ENCODE measurements at places on chromosomes 1 and 21.
A peak's percentile ranks its signal among the peaks of the same experiment; 100 is the strongest.

DNA sequence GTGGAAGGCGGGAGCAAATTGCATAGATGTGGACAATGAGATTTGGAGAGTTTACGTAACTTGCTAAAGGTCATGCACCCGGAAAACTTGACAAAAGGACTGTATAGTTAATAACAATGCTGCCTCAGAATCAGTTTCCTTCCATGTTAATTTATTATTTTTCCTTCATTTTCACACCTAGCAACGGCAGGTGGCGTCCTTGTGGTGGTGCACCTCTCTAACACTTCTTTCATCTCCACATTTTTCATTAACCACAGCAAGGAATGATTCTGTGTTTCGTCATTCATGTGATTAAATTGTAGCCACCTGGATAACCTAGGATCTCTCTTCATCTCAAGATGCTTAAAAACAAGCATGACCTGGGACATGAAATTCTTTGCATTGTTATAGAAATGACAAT, 2133.0 kb downstream of the NCAM2 start:
- no peak overlapping the region for H3K27ac ChIP-seq
- H3K4me3 ChIP-seq = no peak overlapping the region
- H3K4me1 ChIP-seq = no peaks in the 10 kb centered on the region
- H3K27me3 ChIP-seq = no peaks in the 10 kb centered on the region
- no peak for DNase-seq
- no peaks in the 10 kb centered on the region for H3K36me3 ChIP-seq

DNA sequence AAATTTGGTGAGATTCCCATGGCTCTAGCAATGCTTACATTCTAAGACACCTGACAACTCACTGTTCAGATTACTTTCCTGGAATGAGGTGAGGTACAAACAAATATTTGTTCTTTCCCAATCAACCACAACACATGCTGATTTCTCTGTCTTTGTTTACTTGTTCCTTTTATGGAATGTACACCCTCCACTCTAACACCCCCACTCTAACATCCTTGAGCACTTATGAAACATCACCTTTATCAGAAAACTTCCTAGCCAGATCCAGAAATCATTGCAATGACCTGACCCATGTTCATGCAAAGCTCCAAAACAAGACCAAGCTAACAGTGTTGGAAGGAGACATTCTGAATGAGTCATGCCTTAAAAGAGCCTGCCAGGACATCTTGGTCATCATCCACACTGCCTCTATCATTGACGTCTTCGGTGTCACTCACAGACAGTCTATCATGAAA, 35.5 kb downstream of the HSD3B1 start:
- H3K36me3 ChIP-seq = no peaks in the 10 kb centered on the region
- no peak overlapping the region for H3K27ac ChIP-seq
- H3K4me1 ChIP-seq = no peaks in the 10 kb centered on the region
- no peak for DNase-seq
- peaks cover 14% of the 10 kb centered on the region for H3K27me3 ChIP-seq
- H3K4me3 ChIP-seq = no peak overlapping the region

DNA sequence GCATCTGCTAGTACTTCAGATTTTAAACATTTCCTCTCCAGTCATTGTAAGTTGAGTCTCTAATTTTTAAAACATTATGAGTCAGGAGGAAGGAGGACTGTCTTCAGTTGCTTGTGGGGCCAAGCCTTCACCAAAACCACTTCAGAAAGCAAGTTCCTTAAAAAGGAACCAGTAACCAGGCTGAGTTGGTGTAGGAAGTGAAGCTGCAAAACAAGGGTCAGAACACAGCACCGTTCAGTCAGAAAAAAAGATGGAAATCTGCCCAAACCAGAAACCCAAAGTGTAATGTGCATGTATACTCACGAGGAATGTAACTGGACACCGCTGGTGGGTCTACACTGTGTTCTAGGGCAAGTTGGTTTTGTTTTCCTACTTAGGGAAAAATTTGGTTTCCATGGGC, 402.1 kb downstream of the SETD4 start:
- H3K36me3 ChIP-seq = peaks cover 8% of the 10 kb centered on the region
- DNase-seq = no peak
- no peaks in the 10 kb centered on the region for H3K4me1 ChIP-seq
- no peak overlapping the region for H3K27ac ChIP-seq

DNA sequence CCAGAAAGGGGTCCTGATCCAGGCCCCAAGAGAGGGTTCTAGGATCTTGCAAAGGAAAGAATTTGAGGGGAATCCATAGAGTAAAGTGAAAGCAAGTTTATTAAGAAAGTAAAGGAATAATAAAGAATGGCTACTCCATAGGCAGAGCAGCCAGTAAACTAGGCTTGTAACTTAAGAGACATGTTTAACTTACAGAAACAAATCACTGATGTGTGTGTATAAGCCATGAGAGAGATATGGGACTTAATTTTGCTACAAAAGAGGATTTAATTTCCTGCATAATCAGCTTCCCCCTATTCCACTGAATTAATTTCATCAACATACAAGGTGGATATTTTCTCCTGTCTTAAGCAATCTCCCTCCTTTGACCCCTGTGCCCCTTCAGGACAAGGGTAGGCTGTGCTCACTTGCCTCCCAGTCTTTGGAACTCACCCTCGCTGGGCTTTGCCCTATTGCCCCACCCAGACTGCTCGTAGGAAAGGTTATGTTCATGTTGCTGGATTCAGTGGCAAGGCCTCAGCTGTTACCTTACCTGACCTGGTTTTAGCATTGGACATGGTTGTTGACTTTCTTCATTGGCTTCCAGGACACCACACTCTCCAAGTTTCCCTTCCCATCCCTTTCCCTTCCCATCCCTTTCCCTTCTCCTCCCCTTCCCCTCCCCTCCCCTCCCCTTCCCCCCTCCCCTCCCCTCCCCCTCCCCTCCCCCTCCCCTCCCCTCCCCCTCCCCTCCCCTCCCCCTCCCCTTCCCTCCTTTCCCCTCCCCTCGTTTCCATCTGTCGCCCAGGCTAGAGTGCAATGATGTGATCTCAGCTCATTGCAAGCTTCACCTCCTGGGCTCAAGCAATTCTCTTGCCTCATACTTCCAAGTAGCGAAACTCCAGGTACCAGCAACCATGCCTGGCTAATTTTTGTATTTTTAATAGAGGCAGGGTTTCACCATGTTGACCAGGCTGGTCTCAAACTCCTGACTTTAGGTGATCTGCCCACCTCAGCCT, 44.6 kb downstream of the TBCE start:
- peaks cover 18% of the 10 kb centered on the region for H3K36me3 ChIP-seq
- H3K4me1 ChIP-seq = peaks cover 31% of the 10 kb centered on the region
- no peak overlapping the region for H3K4me3 ChIP-seq
- peak overlapping the region; percentile 80 for H3K27ac ChIP-seq

- H3K36me3 ChIP-seq = peaks cover 28% of the 10 kb centered on the region
- DNase-seq = no peak
- H3K27me3 ChIP-seq = peaks cover 7% of the 10 kb centered on the region
- H3K4me1 ChIP-seq = peaks cover 6% of the 10 kb centered on the region
- no peak overlapping the region for H3K27ac ChIP-seq
- H3K4me3 ChIP-seq = no peak overlapping the region
Measured at GRCh38 chr1:115065021-115065420, 24.3 kb downstream of the TSPAN2 start.

- H3K36me3 ChIP-seq = no peaks in the 10 kb centered on the region
- H3K27ac ChIP-seq = no peak overlapping the region
- peaks cover 19% of the 10 kb centered on the region for H3K4me1 ChIP-seq
- DNase-seq = no peak
- H3K27me3 ChIP-seq = peaks cover 6% of the 10 kb centered on the region
Measured at GRCh38 chr21:26282058-26282457, 111.5 kb upstream of the APP start.

- H3K27me3 ChIP-seq = peaks cover 2% of the 10 kb centered on the region
- DNase-seq = no peak
- H3K27ac ChIP-seq = peak overlapping the region; percentile 60
- peaks cover 17% of the 10 kb centered on the region for H3K36me3 ChIP-seq
- no peak overlapping the region for H3K4me3 ChIP-seq
- peaks cover 71% of the 10 kb centered on the region for H3K4me1 ChIP-seq
Measured at GRCh38 chr1:230076121-230076520, 9.1 kb downstream of the GALNT2 start.

DNA sequence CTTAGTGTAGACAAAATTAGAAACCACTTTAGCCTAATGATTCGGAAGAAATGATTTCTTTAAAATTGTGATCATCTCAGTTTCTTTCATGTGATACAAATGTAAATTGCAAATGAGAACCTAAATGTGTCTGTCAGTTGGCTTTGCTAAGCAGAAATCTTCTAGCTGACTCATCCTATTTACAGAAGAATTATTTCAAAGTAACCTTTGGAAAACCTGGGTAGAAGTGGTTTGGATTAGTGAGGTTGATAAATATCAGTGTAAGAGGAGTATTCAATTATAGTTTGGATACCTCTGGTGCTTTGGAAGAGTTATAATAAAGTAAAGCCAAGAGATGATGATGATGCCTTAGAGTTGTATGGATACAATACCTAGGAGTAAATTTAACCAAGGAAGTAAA, 37.4 kb downstream of the CC2D1B start:
- H3K36me3 ChIP-seq = peaks cover 31% of the 10 kb centered on the region
- no peak overlapping the region for H3K27ac ChIP-seq
- no peak for DNase-seq
- no peaks in the 10 kb centered on the region for H3K4me1 ChIP-seq
- no peaks in the 10 kb centered on the region for H3K27me3 ChIP-seq

- peaks cover 15% of the 10 kb centered on the region for H3K36me3 ChIP-seq
Measured at GRCh38 chr1:9086796-9087195, 17.4 kb upstream of the SLC2A5 start.

GRCh38 chr1:94325377-94326302, 88.3 kb upstream of the ARHGAP29 start:
- no peak overlapping the region for H3K27ac ChIP-seq
- H3K4me1 ChIP-seq = peaks cover 67% of the 10 kb centered on the region
- no peak for DNase-seq
- no peaks in the 10 kb centered on the region for H3K36me3 ChIP-seq

DNA sequence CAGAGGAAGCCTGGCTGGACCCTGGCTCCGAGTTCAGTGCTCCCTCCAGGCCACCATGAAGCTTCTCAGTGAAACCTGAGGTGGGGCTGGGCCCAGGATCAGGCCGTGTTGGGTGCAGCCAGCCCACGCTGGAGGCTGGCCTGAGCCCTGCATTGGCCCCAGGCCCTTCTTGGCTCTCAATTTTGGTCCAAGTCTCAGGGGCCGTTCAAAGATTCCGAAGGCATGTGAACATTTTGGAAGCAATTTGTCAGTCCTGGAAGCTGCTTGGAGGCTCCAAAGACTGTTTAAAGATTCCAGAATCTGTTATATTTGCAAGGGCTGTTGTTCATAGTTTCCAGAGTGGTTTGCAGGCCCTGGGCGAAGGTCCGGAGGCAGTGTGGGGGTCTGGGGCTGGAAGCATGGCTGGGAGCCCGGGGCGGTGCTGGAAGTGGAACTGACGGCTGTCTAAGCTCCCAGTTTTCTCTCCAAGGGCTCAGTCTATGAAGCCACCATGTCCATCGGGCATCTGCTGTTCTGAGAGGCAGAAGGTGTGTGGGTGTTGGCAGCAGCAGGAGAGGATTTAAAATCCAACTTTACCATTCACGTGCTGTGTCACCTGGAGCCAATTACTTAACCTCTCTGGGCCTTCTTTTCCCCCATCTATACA, 104.9 kb downstream of the EPHB2 start:
- no peak for DNase-seq
- peaks cover 12% of the 10 kb centered on the region for H3K27me3 ChIP-seq
- no peak overlapping the region for H3K27ac ChIP-seq
- H3K4me1 ChIP-seq = peaks cover 25% of the 10 kb centered on the region
- no peak overlapping the region for H3K4me3 ChIP-seq

- no peaks in the 10 kb centered on the region for H3K36me3 ChIP-seq
- H3K4me1 ChIP-seq = peaks cover 45% of the 10 kb centered on the region
- no peak overlapping the region for H3K4me3 ChIP-seq
- H3K27me3 ChIP-seq = peaks cover 5% of the 10 kb centered on the region
- DNase-seq = no peak
Measured at GRCh38 chr1:116708255-116708900, 40.8 kb upstream of the IGSF3 start.

DNA sequence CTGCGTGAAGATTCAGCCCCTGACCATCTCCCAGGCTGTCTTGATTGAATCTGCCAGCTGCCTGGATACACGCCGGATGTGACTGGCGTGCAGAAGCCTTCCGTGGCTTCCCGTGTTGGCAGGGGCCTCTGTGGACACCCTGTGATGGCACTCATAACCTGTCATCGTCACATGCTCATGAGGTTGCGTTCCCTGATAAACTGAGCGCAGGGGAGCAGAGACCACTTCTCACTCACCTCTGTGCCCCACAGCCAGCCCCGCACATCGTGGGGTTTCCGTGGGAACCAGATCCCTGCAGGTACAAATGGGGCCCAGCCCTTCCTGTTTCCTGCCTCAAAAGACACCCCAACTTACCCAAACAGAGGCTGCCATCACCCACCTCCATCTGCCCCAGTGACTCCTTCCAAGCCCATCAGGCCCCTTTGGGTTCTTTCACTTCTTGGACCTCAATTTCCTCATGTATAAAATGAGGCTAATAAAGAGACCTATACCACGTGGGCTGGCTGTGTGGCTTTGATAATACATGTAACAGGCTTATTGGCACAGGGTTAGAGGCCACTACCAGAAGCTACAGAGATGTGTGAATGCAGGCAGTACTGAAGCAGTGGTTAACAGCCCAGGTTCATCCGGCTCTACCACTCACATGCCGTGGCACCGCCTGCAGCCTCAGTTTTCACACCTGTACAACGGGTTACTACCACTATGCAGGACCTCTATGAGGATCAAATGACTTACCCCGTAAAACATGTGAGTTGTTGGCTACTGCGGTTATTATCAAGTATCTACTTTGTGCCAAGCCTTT, 23.6 kb downstream of the HTR6 start:
- no peak overlapping the region for H3K4me3 ChIP-seq
- peaks cover 25% of the 10 kb centered on the region for H3K27me3 ChIP-seq
- no peak overlapping the region for H3K27ac ChIP-seq
- H3K36me3 ChIP-seq = no peaks in the 10 kb centered on the region
- DNase-seq = no peak
- no peaks in the 10 kb centered on the region for H3K4me1 ChIP-seq

GRCh38 chr1:233143241-233143640, 152.3 kb downstream of the PCNX2 start:
- H3K4me1 ChIP-seq = no peaks in the 10 kb centered on the region
- peaks cover 4% of the 10 kb centered on the region for H3K27me3 ChIP-seq
- H3K4me3 ChIP-seq = no peak overlapping the region
- H3K27ac ChIP-seq = no peak overlapping the region

DNA sequence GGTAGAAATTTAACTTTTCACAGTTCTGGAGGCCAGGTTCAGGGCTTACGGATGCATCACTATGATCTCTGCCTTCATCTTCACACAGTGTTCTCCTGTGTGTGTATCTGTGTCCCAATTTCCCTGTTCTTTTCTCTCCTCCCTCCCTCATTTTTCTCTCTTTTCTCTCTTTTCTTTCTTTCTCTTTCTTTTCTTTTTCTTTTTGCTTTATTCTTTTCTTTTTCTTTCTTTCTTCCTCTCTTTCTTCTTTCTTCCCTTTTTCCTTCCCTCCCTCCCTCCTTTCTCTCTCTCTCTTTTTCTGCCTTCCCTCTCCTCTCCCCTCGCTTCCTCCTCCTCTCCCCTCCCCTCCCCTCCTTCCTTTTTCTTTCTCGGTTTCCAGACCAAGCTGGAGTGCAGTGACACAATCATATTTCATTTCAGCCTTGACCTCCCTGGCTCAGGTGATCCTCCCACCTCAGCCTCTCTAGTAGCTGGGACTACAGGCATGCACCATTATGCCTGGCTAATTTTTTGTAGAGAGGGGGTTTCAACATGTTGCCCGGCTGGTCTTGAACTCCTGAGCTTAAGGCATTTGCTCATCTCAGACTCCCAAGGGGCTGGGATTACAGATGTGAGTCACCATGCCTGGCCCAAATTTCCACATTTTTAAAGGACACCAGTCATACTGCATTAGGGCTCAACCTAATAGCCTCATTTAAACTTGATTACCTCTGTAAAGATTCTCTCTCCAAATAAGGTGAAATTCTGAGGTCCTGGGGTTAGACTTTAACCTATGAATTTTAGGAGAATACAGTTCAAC, 115.9 kb downstream of the HUNK start:
- H3K27me3 ChIP-seq = no peaks in the 10 kb centered on the region
- no peak overlapping the region for H3K4me3 ChIP-seq
- DNase-seq = no peak
- peak overlapping the region; percentile 68 for H3K27ac ChIP-seq
- H3K4me1 ChIP-seq = peaks cover 59% of the 10 kb centered on the region
